Motor neuron (in vitro differentiated cells): ENCODE measurements at places on chromosomes 13 and 19.

DNA sequence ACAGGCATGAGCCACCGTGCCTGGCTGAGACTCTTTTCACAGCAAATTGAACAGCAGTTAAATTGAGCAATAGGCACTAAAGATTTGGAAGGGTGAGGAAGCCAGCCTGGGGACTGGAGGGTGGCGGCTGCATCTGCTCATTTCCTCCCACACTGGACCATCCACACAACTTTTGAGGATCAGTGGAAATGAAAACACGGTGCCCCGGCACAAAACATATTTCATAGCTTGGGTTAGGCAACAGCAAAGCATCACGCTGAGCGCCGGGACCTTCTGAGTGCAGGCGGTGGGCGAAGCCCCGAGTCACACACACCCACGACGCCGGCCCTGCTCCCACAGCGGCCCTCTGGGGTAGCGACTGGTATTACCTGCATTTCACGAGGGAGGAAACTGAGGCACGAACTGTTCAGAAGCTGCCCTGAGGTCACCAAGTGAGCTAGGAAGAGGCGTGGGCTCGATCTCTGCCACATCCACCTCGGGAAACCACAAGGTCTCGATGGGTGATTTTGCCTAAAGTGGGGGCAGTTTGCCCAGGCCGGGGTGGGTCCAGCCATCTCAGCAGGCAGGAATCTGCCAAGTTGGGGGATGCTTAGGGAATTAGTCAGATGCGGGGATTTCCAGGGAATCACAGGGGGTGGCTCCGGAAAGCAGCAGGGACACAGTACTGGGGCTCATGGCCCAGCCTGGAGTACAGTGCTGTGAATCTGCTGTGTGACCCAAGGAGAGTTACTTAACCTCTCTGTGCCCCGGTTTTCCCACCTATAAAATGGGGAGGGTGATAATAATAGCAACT, 3.5 kb upstream of the SBNO2 start:
- peak; percentile 14 for ATAC-seq

DNA sequence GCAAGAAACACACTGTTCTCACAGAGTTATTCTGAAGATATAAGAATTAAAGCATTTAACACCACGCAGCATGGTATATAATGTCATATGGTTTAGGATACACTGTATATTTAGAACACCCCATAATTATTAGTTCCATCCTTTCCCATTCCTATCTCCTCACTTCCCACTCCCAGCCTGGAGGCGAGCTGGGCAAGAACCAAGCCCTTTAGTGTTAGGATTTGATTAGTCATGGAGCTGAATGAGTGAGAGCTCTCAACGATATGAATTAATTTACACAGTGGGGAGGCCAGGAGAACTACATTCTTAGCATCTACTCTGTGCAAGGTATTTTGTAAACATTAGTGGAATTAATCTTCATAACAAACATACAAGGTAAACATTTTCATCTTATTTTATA, 934.3 kb downstream of the DIAPH3 start:
- ATAC-seq: no peak

- ATAC-seq: no peak
Measured at GRCh38 chr19:34120846-34121639, 51.3 kb upstream of the LSM14A start.

DNA sequence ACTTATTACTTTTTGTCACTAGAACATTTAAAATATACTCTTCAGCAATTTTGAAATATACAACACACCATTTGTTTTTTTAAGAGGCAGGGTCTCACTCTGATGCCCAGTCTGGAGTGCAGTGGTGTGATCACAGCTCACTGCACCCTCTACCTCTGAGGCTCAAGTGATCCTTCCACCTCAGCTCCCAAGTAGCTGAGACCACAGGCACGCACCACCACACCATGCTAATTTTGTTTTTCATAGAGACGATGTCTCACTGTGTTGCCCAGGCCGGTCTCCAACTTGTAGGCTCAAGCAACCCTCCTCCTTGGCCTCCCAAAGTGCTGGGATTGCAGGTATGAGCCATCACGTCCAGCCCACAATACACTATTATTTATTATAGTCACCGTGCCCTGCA, 2.6 kb downstream of the IGFL2 start:
- ATAC-seq: no peak

DNA sequence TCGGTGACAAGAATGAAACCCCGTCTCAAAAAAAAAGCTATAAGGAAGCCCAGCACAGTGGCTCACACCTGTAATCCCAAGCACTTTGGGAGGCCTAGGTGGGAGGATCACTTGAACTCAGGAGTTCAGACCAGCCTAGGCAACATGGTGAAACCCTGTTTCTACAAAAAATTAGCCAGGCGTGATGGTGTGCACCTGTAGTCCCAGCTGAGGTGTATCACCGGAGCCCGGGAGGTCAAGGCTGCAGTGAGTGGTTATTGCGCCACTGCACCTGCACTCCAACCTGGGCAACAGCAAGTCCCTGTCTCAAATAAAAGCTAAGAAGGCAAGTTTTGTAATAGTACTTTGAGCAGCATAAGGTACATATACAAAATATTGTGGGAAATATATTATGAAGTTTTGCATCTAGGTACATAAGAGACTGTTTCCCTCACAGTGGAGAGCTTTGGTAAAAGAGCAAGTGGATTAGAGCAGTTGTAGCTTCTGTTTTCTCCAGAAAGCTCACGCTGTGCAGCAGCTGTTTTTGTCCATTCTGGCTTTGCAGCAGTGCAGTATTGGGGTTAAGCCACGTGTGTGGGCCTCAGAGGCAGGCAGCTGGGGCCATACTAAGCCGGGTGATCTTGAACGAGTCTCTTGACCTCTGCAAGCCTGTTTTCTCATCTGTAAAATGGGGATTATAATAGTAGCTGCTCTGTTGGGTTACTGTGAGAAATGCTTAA, 35.4 kb downstream of the ARHGAP35 start:
- ATAC-seq: no peak

GRCh38 chr13:80083081-80083852, 257.7 kb downstream of the SPRY2 start:
- no peak for ATAC-seq

- no peak for ATAC-seq
Measured at GRCh38 chr19:40376286-40376862, 13.6 kb downstream of the HIPK4 start.

DNA sequence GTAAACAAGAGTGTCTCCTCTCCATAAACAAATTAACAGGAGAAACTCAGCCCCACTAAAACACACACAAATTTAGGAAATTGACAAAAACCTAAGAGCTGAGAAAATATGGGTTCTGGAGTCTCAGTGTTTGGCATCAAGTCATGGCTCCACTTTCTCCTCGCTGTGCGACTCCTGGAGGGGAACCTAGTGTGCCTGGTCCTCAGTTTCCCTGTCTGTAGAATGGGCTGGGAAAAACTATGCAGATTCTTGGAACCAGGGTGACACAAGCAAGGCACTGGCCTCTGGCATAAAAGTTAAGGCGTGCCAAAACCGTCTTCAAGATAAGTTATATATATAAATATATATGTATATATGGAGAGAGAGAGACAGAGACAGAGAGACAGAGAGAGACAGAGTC, 83.9 kb downstream of the INSR start:
- no peak for ATAC-seq

DNA sequence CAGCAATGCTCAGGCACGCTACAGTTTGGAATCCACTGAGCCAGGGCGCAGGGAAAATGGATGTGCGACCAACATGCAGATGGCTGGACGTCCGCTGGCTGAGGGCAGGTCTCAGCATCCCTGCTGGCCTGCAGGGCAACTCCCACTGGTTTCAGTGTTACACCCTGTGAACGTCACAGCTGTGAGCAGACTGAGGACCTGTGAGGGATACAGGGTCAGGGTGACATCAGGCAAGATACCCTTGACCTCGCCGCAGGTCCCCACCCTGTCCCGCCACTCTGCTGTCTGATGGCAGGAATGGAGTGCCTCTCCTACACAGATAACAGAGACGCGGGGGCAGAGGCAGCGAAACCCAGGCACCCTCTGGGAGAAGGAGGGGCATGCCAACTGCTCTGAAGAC, 19.1 kb downstream of the ZFR2 start:
- no peak for ATAC-seq

DNA sequence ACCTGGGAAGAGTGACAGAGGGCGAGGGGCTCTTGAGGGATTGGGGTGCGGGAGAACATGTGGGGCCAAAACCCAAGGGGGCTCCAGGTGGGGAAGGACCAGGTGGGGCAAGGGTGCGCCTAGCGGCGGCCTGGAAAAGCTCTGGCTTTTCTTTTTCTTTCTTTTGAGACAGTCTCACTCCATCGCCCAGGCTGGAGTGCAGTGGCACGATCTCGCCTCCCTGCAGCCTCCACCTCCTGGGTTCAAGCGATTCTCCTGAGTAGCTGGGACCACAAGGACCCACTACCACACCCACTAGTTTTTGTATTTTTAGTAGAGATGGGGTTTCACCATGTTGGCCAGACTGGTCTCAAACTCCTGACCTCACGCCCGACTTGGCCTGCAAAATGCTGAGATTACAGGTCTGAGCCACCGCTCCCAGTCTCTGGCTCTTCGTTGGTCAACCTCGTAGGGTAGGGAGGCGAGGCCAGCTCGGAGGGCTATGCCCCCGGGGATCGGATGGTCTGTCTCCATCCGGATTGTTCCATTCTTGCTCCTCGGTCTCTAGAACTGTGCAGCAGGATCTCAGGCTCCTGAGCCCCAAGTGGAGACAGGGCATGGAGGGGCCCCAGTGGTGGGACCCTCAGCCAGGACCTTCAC, 3.7 kb downstream of the GADD45B start:
- ATAC-seq: no peak

DNA sequence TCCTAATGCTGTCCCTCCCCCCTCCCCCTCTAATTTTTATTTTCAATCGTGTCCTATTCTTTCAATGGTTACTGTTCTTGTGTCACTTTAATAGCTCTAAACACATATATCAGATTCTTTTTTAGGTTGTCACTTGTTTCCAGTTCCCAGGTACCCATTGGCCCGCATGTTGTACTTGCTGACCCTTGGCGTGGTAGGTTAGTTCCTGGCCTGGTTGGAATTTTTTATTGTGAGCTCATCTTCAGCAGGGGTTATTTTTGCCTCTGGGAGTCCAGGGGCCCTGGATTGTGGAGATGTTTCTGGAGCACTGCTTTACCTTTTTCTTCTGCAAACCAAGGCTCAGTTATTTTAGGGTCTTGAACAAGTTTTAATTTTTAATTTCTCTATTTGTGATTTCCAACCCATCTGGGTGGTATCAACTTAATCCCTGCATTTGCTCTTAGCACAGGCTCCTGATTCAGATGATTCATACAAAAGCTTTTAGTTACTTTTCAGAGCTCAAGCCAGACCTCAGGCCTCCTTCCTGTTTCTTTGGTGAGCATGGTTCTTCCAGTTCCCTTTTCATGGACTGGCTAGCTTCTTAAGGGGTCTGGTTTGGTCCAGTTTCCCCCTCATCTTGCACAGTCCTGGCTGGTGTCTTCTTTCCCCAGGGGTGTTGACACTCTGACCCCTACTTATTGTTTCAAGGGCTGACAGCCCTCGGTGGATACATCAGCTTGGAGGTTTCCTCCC, 220.5 kb downstream of the TM9SF2 start:
- peak; percentile 83 for ATAC-seq

DNA sequence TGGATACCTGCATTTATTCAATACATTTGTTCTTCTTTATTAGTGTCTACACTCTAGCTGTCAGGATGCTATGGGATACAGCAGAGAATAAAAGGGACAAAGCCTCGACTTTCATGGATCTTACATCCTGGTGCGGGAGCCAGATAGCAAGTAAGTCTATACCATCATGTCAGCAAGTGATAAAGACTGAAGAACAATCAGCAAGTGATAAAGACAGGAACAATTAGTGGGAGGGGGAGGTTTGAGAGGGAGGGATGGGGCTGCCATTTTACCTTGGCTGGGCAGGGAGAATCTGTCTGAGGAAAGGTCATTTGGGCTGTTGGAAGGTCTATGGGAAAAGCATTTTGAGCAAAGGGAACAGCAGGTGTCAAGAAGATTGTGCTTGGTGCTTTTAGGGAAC, 2.6 kb upstream of the UBE2S start:
- no peak for ATAC-seq

- no peak for ATAC-seq
Measured at GRCh38 chr13:19321222-19321621, 139.6 kb upstream of the TUBA3C start.

DNA sequence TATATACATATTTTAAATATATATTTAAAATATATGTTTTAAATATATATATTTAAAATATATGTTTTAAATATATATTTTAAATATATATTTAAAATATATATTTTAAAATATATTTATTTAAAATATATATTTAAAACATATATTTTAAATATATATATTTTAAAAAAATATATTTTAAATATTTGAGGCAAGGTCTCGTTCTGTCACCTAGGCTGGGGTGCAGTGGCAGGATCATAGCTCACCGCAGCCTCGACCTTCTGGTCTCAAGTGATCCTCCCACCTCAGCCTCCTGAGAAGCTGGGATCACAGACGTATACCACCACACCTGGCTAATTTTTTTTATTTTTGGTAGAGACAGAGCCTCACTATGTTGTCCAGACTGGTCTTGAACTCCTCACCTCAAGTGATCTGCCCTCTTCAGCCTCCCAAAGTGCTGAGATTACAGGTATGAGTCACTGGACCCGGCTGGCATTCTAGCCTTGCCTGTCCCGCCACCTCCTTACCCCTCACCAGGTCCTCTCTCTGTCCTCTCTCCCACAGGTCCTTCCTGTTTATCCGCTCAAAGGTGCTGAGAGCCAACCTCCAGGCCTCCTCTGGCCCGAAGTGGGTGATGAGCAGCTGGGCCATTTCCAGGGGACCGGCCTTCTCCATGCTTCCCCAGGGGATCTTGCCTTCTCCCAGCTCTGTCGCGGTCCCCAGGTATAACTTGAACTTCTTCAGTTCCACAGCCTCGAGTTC, 564 bp downstream of the NLRP12 start:
- ATAC-seq: no peak

GRCh38 chr13:45492538-45492937, 27.8 kb downstream of the COG3 start:
- ATAC-seq: no peak

DNA sequence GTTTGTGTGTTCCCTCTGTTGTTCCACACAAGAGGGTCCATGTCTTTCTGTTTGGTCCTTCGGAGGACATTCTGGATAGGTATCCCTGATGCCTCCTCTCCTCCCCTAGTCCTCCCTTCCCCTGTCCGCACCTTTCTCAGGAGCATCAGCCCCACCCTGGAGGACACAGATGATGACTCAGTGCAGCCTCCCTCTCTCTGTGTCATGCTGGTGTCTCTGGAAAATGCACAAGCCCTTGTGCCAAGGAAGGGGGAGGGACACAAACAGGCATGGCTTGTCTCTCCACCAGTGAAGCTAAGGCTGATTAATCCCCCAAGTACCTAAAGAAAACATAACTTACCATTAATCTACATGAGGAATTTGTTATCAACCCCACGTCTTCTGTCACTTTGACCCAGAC, 16.2 kb upstream of the TNFRSF19 start:
- no peak for ATAC-seq

GRCh38 chr13:64723724-64724123, 2506.4 kb downstream of the PCDH9 start:
- ATAC-seq: peak; percentile 100

DNA sequence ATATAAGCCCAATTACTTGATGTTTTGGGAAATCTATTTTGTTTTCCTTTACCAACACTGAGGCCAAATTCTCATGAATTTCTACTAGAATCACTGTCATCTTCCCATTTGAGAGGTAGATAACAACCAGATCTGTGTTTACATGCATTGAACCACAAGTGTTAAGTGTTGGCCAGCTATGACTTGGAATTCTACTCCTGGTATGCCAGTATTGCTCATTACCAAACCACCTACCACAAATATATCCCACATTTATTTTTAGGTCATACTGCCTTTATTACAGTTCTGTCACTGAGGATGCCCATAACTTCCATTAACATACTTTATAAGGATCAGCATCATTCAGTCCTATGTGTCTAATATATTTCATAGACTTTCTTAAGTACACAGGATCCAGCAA, 328.9 kb downstream of the DIAPH3 start:
- ATAC-seq: no peak
